ENCODE measurements at places on chromosomes 1 and 21.

- DNase-seq, result no peak
These were observed 44.9 kb downstream of the EVA1C start for GRCh38 chr21:32457360-32457840.

DNA sequence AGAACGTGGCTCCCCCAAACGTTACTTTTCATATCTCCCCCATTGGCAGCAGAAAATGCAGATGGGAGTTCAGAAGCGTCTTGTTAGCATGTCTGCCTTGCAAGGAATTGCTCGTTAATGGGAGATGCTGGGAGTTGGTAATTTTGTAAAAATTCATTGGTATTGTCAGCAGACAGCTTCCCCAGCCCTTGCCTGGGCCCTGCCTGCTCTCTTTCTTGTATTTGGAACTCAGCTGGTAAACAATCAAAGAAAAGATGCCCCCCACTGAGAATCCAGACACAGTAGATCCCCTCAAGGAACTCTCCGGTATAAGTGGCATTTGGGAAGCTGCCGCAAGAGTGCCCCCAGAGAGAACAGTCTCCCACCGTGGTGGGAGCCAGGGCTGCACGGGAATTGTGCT, 94.4 kb upstream of the IGSF21 start:
- DNase-seq, result no peak

DNA sequence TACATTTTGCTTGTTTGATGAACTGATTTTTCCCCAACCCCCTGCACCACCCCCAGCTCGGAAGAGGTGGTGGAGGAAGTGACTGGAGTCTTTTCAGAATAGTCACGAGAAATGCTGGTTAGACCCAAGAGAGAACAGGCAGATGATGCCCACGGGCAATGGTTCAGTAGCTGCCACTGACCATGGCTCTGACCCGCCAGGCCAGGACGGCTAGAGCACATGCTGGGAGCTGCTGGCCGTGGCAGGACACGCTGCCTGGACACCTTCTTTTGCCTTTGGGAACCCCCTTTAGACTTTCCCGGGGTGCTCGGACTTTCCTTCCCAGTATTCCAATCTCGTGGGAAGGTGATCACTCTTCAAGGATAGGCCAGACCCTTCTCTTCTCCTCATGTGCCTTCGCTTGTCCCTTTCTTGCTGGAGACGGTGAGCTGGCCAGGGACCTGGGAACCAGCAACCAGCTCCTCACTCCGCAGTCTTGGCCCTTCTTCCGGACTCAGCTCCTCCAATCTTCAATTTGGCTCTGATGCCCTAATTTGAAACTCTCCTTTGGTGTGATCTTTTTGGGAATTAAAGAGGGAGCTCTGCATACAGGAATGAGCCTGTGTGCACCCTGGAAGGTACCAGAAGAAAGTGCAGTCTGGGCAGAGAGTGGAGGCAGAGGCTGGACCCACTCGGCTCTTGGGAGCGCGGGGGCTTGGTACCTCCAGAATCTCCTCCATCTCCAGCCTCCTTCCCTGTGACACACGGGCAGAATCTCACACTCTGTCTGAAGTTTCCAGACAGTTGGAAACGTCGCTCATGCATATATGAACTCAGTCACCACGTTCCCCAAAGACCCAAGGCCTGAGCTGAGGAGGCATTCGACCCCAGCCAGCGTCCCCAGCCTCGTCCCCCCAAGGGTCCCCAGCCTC, 4.0 kb upstream of the PDE9A start:
- no peak for DNase-seq

DNA sequence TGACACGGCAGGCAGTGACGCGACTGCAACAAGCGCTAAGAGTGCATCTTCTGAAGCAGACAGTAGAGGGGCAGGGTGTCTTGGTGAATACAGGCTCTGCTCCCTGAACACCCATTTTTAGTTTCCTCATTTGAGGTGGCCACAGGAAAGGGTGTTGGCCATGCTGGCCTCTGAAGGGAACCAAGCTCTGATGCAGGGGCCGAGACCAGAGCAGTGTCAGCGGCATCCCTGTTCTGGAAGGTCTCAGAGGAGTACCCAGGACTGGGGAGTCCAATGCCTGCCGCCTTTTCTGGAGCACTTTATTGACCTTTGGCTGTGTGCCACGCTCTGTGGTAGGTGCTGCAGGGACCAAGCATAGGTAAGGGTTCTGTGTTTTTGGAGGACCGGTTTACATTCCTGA, 100.4 kb downstream of the KCNJ6 start:
- no peak for DNase-seq

- no peak for DNase-seq
These were observed 975.2 kb upstream of the B3GALT2 start for GRCh38 chr1:194161591-194161990.

- DNase-seq, result peak; percentile 3
These were observed 54.5 kb downstream of the LGR6 start for GRCh38 chr1:202247837-202248795.

GRCh38 chr1:18814425-18814824, 45.0 kb downstream of the TAS1R2 start:
- DNase-seq, result no peak

DNA sequence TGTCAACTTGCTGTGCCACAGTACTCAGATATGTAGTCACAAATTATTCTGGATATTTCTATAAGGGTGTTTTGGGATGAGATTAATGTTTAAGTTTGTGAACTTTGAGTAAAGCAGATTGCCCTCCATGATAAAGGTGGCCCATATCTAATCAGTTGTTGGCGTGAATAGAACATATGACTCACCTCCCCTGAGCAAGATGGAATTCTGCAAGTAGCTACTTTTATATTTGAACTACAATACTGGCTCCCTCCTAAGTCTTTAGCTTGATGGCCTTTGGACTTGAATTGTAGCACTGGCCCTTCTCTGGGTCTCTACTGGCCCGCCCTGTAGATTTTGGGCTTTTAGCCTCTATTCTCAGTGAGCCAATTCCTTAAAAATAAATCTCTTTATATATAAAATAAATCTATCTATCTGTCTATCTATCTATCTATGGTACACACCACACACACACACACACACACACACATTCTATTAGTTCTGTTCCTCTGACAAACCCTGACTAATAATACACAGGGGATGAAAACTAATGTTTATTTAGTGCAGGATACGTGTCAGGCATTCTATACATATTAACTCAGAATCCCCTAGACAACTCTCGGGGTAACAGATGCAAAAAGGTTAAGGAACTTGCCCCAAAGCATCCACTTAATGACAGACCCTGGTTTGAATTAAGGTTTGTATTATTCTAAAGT, 37.9 kb upstream of the PDC start:
- no peak for DNase-seq

DNA sequence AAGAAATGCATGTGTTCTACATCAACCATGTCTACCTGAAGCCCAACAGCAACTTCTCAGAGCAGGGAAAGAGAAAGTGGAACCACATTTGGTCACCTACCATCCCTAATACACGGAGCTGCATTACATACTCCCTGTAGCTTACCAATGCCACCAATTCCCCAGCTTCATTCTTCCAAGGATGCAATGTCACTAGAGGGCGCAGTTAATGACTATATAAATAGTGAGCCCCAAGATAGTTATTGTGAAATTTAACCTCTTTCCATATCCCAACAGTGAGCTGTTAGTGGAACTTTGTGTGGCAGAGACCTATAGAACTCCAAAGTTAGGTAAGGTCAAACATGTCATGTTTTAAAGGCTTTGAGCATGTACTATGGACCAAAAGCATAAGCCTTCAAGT, 618.3 kb downstream of the SMYD3 start:
- no peak for DNase-seq

DNA sequence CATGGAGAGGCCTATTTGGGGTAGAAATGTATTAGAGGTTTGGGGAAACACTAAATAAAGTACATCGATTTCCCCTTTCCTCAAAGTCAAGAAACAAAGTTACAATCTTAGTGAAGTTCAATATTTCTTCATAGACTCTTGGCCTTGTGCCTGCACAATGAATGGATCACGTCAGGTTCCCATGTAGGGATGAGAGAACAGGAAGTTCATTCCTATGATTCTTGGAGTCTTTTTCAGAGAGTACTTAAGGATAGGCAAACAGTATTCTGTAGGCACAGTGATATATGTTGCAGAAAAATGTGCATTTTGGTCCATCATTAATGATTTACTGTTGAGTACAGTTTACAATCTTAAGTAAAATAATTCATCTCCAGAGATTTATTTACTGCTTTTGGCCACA, 275.5 kb downstream of the RGS7 start:
- no peak for DNase-seq

GRCh38 chr1:12287869-12288268, 58.0 kb downstream of the VPS13D start:
- no peak for DNase-seq

DNA sequence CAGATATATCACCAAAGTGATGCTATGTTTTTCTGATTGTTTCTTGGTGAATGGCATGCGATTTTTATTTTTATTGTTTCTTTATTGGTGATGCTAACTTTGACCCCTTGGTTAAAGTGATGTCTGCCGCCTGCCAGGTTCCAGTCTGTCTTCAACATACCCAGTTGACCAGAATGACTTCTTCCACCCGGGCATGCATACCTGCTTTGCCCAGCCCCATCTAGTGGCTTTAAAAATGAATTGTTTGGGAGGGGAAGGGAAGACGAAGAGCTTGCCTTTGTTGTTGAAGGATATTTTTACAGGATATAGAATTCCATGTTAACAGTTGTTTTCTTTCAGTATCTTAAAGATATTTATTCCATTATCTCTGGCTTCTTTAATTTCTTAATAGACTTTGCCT, 65.1 kb downstream of the ATG4C start:
- DNase-seq, result no peak

- DNase-seq, result no peak
These were observed 1.9 kb downstream of the PODN start for GRCh38 chr1:53063744-53064515.

DNA sequence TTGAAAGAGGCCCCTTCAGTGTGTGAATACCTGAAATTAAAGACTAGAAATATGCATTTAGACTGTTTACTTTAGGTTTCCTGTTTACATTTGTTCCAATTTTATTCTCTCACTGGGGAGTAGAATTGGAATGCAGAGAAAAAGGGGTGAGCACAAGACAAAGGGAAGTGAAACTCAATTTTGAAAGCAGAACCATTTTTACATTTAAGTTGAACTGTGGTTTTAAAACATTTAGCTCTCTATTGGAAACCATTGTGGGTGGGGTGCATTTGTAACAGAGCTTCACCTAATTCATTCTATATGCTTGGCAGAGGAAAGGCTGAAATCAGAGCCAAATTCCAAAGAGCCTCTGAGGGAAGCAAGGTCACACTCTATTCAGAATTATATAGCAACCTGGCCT, 235.3 kb upstream of the C1orf105 start:
- DNase-seq, result no peak

- no peak for DNase-seq
These were observed 10.6 kb downstream of the SASS6 start for GRCh38 chr1:100122177-100122576.

DNA sequence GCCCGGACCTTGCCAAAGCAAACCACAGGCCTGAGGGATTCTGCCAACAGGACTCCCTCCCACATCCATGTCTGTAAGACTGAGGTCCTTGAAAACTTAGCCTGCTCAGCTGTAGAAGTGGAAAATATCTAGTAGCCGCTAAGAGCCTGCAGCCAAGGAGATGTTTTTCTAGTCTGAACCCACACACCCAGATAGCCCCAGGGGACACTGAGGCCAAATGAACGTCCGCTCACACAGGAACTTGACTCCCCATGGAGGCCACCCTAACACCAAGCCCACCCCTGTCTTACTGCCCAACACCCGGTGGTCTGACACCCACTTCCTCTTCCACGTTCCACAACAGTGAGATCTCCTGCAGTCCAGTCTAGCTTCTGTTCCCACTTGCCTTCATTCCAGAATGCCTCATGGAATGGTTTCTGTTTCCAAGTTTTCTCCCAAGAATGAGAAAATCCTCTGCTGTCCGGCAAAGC, 174.8 kb downstream of the PLPP3 start:
- DNase-seq, result no peak

GRCh38 chr21:22356663-22357062, 1358.5 kb downstream of the NCAM2 start:
- DNase-seq, result no peak

DNA sequence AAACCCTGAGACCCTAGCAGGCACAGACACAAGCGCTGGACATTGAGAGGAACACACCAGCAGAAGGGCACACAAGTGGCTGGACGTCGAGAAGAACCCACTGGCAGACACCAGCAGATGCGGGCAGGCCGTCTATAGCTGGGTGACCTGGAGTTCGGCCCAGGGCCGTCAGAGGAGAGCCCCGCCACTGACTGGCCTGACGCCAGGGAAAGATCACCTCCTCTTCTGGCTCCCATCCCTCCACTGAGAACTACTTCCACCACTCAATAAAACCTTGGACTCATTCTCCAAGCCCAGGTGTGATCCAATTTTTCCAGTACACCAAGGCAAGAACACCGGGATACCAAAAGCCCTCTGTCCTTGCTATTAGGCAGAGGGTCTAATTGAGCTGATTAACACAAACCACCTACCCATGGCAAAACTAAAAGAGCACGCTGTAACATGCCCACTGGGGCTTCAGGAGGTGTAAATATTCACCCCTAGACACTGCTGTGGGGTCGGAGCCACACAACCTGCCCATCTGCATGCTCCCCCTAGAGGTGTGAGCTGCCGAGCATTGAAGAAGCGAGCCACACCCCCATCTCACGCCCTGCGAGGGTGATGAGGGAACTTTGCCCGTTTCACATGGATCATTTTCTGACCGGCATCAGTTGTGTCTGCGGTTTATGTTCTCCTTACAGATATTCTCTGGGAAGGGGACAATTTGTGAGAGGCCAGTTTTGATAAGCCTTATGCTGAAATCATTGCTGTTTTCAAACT, 104.8 kb downstream of the HLX start:
- no peak for DNase-seq

DNA sequence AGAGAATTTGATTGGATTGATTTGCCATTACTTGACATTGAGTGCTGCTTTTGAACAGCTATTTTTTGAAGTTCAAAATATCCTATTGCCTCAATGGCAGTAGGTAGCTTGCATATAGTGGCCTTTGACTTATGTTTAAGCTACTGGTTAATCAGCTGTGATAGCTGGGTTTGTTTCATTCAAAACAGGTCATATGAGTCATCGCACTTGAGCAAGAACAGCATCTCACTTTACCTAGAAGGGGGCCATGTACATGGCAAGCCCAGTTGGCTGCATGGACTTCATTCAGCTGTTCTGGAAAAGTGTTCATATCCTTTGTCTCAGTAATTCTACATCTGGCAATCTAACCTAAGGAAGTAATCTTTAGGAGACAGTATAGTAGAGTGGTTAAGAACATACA, 29.0 kb upstream of the ARID1A start:
- no peak for DNase-seq

DNA sequence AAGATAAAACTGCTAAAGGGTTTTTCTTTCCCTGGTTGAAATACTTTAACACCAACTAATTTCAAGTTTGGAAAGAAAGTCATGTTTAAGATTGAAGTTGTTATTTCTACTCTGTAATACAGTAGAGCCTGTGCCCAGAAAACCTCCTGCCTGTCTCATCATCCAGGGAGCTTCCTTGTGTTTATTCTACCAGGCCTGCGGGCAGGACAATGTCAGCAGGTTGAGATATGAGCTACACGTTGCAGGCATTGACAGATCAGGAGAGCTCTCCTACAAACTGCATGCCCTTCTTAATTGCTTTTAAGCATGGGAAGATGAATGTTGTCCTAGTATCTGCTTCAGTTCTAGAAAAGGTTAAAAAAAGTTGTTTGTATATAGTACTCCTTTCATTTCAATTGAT, 43.1 kb upstream of the CTBS start:
- no peak for DNase-seq

GRCh38 chr1:54347955-54348699, 58.1 kb downstream of the SSBP3 start:
- no peak for DNase-seq

GRCh38 chr1:174165471-174166137, 6.3 kb downstream of the RABGAP1L start:
- DNase-seq, result no peak

Measured in activated T-cell treated with anti-CD3 and anti-CD28 coated beads, Interleukin-2, amount 50 U/mL, for 24 hours (primary cell).